Activated T-cell treated with anti-CD3 and anti-CD28 coated beads, Interleukin-2, amount 50 U/mL, for 4 hours (primary cell): ENCODE measurements at places on chromosomes 5 and 9. TPM values are rescaled to one million over a fixed set of nuclear protein-coding genes. Genes with fewer than 3 reads are reported as not detected.
A peak's percentile ranks its signal among the peaks of the same experiment; 100 is the strongest.

DNA sequence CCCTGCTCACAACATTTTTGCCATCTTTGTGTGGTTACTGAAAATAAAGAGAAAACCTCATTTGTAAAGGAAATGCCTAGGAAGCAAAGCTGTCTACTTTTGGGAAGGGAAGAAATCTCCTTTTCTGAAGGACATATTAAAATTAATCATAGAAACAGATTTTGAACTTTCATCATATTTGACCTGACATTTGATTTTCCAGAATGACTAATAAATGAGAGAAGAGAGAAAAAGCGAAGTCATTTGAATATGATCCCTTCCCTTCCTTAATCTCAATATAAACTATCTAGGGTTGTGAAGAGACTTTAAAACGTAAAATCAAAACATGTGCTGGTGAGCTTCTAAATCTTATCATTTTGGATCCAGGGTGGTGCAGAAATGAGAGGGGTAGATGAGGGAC lies 66.3 kb downstream of the FEM1C start:
- DNase-seq, result no peak

DNA sequence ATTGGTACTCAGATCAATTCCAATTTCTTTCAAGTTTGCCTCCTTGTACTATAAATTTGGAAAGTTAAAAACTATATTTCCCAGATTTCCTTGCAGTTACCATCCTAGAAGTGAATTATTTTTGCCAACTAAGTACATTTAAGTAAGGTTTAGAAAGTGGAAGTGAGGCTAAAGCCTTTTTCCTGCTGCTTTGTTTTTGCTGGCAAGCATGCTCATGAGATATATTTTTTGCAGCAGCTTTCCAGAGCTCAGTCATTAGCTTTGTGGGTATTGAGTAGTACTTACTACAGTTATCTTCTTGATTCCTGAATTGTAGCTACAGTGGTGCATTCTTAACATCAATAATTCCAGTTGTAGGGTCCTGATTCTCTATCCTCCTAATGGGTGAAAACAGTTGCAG lies 3.5 kb upstream of the BTF3 start:
- no peak for DNase-seq

DNA sequence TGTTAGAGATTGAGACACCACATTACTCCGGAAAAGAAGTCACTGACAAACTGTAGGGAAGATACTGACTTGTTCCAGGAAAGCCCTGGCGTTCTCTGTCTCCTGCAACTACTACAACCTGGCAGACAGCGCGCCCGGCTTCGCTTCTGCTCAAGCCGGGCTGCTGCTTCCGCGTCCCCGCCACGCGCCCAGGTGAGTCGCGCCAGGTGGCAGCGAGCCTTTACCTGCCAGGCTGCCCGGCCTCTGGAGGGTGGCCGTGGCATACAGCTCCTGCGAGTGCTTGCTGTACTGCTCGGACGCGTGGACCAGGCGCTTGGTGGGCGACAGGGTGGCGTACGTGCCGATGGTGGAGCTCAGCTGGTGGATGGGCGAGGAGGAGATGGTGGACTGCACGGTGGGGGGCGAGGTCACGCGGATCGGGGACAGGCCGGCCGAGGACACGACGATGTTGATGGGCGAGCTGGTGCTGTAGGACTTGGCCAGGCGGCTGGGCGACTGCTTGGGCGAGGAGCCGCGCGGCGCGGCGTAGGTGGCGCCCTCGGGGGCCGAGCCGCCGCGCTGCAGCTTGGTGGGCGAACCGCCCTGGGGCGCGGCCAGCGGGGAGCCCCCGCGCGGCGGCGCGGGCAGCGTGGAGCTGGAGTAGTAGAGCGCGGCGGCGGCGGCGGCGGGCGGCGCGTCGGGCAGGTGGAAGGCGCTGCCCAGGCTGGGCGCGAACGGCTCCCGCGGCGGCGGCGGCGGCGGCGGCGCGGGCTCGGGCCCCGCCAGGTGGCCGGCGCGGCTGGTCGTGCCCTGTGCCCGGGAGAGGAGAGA lies 519.6 kb downstream of the CTNND2 start:
- no peak for DNase-seq

GRCh38 chr5:139900546-139901250 lies 105.1 kb downstream of the PSD2 start:
- no peak for DNase-seq

Gene PCDHGA12
- 0.24 TPM for total RNA-seq

- no peak for DNase-seq
Measured at GRCh38 chr5:57432876-57433275, 49.7 kb downstream of the ACTBL2 start.

DNA sequence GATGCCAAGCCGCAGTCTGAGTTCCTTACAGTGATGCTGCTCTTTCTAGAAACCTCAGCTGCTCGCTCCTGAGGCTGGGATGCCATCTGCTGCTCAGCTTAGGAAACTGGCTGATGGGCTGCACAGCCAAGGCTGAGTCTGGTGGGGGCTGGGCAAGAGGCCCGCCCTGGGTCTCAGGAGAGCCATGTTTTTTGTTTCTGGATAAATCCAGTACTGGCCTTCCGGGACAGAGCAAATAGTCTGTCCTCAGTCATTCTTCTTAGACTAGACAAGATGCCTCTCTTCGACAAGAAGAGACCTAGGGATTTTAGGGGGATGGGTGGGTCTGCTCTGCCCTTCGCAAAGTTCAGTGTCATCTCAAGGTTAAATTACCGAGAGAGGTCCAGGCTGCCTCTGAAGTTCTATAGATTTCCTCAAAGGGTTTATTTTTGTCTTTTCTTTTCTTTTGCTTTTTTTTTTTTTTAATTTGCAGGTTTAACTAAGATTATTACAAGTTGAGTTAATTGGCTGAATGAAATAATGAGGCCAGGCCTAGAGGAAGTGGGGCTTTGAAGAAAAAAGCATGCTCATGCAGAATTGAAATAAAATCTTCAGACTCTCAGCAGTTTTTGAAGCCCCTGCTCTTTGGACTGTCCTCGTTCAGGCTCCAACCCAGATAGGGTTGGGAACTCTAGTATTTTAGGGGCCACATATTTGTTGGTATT lies 30.6 kb upstream of the MATR3 start:
- peak; percentile 55 for DNase-seq

DNA sequence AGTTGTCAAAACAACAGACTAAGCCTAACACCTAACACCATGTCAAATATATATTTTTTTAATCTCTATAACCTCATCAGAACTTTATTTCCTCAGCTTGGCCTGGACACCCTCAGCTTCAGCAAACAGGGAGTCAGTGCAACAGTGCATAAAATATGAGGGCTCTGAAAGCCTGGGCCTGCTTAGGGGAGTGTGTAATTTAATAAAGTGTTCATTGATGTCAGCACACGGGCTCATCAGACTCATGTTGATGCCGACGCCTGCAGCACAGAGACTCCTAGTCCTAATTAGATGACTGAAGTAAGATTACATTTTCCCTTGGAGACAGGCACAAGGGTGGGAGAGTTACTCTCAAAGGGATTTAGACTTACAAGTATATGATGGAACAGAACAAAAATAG lies 37.8 kb downstream of the CDH10 start:
- no peak for DNase-seq

DNA sequence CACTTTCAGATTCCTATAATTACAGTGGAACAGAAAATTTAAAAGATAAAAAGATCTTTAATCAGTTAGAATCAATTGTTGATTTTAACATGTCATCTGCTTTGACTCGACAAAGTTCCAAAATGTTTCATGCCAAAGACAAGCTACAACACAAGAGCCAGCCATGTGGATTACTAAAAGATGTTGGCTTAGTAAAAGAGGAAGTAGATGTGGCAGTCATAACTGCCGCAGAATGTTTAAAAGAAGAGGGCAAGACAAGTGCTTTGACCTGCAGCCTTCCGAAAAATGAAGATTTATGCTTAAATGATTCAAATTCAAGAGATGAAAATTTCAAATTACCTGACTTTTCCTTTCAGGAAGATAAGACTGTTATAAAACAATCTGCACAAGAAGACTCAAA lies 29.5 kb downstream of the ZFYVE16 start:
- no peak for DNase-seq

DNA sequence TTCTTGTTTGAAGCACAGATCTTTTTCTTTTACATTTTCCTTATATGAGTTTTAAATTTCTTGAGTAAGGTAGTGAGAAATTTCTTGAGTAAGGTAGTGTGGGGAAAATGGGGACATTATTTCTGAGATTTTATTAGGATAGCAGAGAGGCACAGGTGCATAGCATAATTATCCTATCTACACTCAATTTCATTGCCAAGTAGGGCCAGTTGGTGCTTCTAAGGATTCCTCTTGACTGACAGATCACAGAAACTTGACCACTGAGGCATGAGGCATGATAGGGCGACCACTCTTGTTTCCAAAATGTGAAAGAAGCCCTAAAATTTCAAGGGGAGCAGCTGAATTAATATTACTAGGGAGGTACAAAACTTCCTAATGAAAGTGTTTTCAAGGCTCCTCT lies 31.4 kb upstream of the TMC1 start:
- DNase-seq, result no peak

- no peak for DNase-seq
Measured at GRCh38 chr5:116479776-116480675, 94.6 kb downstream of the SEMA6A start.

DNA sequence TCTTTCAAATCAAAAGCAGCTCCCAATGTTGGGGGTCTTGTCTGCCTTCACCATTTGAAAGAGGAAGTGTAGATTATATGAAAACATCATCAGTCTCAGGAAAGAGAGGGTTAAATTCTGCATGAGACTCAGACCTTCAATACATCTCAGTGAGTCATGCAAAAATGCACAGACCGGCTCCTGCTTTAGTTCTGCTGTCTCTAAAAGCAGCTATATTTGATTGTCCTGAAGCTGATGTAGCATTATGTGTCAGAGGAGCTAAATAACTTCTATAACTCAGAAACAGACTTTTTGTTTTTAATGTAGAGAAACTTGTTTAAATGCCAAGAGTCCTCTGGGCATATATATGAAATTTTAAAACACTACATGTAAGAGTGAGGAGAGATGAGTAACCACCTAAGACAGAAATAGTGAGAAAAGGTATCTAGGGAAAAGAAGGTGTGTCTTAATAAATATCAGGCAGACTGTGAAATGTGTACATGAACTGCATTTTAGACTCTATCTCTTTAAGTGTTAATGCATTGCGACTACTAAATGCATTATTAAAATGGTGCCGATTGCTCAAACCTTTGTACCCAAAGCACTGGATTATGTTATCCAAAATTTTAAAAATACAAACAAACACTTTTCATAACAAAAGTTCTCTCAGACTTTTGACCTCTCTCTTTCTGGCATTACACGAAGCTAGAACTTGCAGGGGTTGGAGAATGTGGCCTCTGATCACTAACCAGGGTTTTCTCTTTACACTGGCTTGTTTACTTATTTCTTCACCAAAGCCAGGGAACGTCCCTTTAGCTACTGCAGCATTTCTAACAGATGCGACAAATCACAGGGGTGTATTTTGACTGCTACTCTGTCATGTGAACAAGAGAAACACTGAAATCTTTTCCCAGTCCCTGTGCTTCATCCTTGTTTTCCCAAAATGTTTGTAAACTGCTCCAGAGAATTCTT lies 302.3 kb downstream of the ARL15 start:
- no peak for DNase-seq

DNA sequence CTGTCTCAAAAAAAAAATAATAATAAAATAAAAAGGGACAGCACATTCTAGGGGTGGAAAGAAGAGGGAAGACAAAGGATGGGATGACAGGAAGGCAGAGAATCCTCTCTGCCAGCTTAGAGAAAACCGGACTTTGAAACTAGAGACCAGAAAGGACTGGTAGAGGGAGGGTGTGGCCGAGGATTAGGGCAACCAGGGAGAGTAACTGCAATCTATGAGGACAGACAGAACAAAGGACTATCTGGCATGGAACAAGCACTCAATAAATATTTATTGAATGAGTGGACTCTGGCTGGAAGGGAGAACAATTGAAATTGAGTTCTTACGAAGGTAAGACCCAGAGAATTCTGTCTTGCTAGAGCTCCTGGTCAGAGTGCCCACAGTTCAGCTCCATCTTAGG lies 2.4 kb downstream of the GBA2 start:
- no peak for DNase-seq

DNA sequence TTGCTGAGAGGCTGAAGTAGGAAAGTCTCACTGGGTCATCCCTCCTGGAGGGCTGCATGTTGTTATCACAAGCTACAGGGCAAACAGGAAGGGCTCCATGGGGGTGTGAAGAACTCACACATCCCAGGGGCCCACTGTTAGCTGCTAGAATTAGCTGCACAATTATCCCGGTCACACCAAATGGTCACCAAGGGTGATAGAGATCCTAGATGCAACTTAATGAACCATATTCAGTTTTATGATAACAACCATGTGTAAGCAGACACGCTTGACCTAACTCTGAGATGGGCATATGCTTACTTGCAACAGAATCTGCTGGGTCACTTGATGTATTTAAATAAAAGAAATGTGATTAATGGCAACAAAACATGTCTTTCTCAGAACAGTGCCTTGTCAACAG lies 143.5 kb upstream of the C6 start:
- DNase-seq, result no peak

Gene NMUR2
- total RNA-seq, result not detected

DNA sequence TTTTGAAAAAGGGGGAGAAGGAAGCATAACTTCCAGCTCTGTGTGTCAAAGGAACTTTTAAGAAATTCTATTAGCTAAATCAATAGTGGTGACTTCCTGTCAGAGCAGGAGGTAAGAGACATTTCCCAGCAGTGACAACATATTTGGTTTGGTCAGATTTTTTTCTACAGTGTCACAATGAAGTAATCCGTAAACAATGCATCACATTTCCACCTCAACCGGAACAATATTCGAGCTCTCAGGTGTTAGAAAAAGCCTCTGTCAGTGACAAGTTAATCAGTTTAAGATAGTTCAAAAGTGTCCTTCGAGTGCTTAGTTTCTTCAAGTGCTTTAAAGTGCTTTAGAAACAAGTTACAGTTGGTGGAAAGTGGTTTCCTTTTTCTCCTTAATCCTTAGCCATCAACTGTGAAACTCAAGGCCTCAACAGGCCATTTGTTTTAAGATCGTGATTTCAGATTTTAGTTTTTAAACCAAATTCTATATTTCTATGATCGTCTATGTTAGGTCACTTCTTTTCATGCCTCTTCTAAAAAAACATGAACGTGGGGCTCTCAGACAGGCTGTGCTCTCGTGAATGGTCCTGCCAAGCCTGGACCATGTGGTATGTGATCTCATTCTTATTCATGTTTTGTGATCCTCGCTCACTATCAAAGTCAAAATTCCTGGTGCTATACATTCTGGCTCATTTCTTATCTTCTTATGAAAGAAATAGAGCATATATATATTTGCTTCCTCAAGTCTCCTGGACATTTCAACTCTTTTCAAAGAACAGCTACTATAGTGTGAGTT lies 181.9 kb upstream of the HMHB1 start:
- DNase-seq, result no peak

DNA sequence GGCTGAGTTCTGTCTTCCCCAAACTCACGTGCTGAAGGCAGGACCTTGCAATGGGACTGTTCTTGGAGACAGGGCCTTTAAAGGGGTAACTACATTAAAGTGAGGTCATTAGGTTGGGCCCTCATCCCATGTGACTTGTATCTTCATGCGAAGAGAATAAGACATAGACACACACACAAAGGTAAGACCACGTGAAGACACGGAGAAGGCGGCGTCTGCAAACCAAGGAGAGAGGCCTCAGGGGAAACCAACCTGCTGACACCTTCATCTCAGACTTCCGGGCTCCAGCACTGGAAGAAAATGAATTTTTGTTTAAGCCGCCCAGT lies 50.7 kb upstream of the KCNMB1 start:
- no peak for DNase-seq

Gene GLIPR2
- total RNA-seq, result 6.1 TPM

Gene GRIN3A
- not detected for total RNA-seq

Gene BTNL9
- total RNA-seq, result not detected
